Panc1 (cell line): ENCODE measurements at places on chromosomes 1 and 21.
A peak's percentile ranks its signal among the peaks of the same experiment; 100 is the strongest.

DNA sequence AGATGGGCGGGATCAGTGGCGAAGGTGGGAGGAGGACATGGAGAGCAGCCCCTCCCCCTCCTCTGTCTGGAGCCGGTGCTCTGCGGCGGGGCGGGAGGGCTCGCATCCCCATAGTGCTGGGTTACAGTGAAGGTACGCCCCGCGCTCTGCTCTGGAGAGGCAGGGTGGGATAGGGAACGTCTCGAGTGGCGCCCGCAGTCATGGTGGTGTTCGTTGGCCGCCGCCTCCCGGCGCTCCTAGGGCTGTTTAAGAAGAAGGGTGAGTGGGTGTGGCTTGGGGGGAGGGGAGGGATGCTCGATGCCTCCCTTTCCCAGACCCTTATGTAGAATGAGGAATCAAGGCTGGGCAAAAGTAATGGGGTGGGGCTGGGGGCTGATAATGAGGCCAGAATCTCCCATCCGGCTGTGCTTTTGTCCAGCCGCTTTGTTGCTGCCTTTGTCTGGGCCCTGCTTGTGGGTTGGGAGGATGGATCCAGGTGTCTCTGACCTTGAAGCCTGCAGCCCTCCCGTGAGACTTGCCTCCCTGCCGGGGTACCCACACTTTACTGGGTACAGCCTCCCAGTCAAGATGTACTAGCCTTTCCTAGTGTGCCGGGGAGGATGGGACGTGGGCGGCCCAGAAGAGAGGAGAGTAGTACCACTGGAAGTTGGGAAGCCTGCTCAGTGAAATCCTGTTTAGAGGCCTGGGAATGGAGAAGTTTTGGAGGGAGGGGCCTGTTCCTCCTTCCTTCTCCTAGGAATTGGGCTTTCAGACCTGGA, 51.4 kb downstream of the YARS1 start:
- no peak for DNase-seq

DNA sequence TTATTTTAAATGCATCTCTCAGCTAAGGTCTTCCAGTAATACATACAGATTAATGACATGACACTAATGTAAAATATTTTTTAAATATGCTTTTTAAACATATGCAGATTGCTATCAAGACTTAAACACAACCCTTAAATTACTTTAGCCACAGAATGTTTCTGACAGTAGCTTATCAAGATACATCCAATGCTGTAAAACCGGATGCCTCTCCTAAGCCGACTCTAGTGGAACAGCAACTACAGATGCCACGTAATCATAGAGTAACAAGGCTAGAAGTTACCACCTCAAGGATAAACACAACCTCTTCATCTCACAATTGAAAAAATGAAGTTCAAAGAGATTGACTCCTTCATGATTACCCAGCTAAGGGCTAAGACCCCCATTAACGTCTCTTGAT, 68.4 kb downstream of the ZZZ3 start:
- DNase-seq, result no peak

DNA sequence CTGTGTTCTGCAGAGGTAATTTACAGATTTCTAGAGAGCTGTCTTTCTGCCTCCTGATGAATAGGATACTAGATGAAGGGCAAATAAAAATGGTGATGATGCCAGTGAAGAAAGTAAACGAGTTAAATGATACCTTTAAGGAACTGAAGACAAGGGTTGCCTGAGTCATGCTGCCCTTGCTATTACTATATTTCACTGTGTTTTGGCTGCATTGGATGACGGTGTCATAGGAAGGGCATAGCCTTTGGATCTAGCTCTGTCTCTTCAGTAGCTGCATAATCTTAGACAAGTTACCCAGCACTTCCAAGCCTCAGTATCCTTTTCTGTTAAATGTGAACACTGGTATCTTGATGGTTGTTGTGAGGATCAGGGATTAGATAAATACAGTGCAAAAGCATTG, 131.5 kb upstream of the FGGY start:
- no peak for DNase-seq

GRCh38 chr1:187877220-187877619, 1048.5 kb downstream of the PLA2G4A start:
- DNase-seq, result no peak

GRCh38 chr1:12113433-12114339, 50.6 kb downstream of the TNFRSF8 start:
- DNase-seq, result no peak

GRCh38 chr1:94067196-94067595, 53.8 kb downstream of the ABCA4 start:
- DNase-seq, result no peak

- peak; percentile 22 for DNase-seq
Measured at GRCh38 chr1:210448297-210448892, 119.7 kb downstream of the HHAT start.

DNA sequence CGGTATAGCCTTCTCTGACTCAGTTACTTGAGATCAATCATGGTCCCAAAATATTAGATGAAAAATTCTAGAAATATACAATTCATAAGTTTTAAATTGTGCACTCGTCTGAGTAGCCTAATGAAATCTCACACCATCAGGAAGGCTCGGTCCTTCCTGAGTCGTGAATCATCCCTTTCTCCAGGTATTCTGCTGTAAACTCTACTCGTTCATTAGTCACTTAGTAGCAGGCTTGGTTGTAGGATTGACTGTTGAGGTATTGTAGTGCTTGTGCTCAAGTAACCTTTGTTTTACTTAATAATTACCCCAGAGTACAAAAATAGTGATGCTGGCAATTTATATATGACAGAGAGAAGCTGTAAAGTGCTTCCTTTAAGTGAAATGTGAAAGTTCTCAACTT, 238.7 kb downstream of the OLFM3 start:
- no peak for DNase-seq

DNA sequence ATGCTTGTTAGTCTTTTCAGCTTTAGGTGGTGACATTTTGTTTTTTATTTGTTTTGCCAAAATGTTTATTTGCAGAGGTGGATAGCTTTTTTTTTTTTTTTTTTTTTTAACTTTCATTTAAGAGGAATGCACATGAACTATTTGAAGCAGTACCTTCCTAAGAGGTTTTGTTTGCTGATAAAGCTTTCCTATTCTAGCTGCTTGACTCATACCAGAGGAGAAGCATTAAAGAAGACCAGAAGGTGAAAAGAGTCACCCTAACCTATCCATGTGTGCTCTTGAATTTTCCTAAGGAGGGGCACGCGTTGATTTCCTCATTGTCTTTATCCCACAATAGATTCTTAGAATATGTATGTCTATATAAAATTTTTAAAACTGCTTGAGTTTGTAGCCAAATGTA, 57.7 kb downstream of the PRDM2 start:
- DNase-seq, result no peak

DNA sequence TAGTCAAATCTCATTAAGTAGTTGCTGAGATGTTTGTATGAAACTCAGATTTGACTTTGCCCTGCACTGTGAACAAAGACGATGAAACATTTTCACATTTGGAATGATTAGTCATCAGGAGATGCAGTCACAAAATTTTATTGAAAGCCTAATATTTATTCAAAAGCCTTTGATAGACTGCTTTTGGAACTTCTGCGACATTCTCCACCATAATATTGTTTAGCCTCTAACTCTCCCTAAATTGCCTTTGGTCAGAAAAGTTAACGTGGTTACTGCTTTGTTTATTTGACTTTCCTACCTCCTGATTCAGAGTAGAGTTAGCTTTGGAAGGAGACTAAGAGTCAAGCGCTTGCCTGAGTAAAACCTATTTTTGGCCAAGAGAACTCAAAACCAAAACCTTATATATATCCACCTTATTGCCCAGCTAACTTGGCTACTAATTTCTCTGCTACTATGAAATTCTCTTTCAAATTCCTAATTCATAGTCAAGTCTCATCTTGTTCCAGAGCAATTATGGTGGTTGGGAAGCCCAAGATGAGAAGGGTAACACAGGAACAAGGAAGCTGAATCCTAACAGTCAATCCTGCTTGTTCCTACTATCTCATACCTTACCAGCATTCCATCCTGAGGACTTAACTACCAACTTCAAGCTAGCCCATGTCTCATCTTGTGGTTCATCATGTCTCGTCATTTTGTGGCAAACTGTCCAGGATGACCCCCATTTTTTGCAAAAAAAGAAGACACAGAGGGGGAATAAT, 429.6 kb downstream of the USP25 start:
- no peak for DNase-seq

GRCh38 chr21:44748621-44749020, 37.2 kb upstream of the TSPEAR start:
- no peak for DNase-seq
